ENCODE measurements at places on chromosomes 11 and 22.
A peak's percentile ranks its signal among the peaks of the same experiment; 100 is the strongest.

- no peak for DNase-seq
Measured at GRCh38 chr11:111957663-111958444, 20.7 kb downstream of the DIXDC1 start.

GRCh38 chr11:134024420-134025081, 44.3 kb upstream of the JAM3 start:
- DNase-seq = no peak

DNA sequence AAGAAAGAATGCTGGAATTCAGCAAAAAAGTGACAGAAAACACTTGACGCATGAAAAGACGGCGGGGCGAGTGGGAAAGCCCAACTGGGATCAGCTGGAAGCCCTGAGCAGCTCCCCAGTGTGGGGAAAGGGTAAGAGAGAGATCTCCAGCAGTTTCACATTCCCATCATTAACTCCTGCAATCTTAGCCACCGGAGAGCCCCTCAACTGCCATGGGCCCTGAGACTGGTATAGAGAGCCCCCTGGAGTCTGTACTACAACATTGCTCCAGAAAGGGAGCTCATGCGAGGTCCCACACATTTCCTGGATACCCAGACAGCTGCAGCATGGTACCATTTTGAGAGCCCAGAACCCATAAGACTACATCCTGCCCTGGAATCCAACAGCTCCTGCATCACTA, 31.1 kb downstream of the MRGPRX4 start:
- DNase-seq = peak; percentile 15

DNA sequence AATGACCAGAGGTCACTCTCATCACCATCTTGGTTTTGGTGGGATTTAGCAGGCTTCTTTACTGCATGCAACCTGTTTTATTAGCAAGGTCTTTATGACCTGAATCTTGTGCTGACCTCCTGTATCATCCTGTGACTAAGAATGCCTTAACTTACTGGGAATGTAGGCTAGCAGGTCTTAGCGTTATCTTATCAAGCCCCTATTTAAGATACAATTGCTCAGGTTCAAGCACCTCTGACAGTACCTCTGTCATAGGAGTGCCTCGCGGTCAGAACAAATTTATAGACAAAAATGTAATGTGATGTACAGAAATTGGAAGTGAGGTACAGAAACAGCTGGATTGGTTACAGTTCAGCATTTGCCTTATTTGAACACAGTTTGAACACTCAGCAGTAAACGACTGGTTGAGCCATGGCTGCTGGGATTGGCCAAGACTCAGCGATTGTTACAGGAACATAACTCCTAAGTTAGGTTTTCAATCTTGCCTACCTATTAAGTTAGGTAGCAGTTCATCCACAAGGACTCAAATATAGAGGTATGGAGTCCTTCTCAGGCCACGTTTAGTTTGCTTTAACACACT, 16.1 kb upstream of the TMEM123 start:
- DNase-seq = no peak

GRCh38 chr11:99718291-99718690, 697.5 kb downstream of the CNTN5 start:
- DNase-seq = no peak

DNA sequence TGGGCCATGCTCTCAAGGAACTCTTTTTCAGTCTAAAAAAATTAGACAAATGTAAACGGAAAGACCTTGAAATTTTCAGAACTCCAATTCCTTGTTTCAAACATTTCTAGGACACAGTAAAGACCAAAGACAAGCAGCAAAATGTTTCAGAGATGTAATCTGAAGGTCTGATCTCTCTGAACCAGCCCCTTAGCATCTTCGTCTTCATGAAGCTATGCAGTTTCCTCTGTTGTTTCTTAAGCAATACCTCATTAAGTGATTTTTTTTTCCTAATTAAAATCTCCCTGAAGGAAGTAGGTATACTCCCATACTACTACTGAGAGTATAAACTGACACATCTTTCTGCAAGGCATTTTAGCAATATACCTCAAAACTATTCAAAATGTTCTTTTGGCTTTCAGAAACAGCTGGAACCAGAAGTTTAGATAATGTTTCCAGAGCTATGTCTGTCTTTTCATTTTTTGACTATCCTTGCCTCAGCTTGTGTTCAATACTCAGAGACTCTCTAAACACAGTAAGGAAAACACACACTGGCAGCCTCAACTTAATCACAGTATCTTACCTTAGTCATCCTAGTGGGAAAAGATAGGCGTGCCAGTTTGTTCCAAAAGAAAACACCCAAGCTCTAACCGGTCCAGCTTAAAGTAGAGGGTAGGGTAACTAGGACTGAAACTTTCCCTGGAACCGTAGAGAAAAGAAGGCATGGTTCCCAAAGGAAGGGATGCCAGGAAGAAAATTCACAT, 25.1 kb downstream of the SBF2 start:
- no peak for DNase-seq

DNA sequence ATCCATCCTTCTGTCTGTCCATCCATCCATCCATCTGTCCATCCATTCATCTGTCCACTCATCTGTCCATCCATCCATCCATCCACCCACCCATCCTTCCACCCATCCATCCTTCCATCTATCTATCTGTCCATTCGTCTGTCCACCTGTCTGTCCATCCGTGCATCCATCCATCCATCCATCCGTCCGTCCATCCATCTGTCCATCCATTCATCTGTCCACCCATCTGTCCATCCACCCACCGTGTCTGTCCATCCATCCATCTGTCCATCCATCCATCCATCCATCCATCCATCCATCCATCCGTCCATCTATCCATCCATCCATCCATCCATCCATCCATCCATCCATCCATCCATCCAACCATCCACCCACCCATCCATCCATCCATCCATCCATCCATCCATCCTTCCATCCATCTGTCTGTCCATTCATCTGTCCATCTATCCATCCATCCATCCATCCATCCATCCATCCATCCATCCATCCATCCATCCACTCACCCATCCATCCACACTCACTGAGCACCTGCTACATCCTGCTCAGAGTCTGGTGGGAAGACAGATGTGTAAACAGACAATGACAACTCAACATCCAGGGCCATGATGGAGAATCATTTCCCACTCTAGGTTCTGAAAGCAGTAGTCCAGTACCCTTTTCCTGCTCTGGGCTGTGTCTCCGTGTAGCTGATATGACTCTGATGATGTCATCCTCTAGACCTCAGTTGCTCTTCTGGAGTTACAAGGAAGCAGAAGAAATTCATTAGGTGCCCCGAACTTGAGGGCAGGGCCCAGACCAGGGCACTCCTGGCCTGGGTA, 30.8 kb upstream of the MYEOV start:
- no peak for DNase-seq

DNA sequence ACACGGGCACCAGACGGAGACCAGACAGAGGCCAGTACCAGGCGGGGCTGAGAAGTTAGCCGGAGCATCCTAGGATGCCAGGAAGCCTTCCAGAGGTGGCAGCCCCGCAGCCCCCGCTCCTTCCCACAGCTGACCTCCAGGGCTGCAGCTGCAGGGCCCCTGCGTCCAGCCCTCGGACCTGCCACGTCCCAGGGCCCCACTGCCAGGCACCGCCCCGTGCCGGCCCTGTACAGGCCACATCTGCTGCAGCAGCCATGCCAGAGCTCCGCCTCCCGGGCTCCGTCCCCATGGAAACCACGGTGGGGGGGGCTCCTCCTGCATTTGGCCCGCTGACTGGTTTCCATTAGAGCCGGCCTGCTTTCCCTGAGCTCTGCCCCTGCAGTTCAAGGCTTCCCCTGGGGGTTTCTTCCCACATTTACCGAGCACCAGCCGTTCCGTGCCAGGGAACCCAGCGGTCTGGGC, 62.5 kb upstream of the PPARA start:
- no peak for DNase-seq

- no peak for DNase-seq
Measured at GRCh38 chr11:84236436-84236835, 950.3 kb upstream of the CCDC90B start.

DNA sequence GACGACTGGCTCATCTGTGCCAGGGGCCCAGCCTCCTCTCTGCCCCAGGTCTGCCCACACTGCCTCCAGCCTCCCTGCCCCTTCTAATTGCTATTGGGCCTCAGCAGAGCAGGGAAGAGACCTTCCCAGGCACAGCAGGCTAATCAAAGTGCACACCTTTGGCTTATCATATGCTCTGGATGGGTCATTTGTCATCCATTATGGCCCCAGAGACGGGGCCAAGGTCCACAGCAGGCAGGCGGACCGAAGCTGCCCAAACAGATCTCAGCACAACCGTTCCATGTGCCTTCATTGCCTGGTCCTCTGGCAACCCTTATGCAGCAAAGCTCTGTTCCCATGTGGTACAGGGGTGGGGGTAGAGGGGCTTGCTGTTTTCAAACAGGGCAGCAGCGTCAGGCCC, 66.6 kb downstream of the TP53I11 start:
- DNase-seq = no peak

GRCh38 chr22:39266398-39267030, 21.7 kb upstream of the PDGFB start:
- no peak for DNase-seq

GRCh38 chr11:68039526-68040086, 781 bp downstream of the TCIRG1 start:
- no peak for DNase-seq

DNA sequence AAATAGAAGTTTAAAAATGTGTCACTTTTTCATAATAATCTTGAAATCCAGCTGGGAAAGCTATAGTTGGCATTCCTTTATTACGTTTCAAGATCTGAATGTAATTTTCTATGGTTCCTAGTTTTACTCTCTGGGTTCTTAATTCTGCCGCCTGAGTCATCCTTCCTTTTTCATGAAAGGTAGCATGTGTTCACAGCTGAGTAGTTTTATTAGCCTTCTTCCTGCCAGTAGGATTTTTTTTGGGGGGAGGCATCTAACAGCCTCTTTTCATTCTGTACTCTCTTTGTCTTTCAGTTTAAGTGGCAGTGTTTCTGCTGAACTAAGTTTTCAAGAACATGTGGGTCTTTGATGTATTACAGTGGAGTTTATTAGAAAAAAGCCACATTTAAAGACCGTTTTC, 36.5 kb downstream of the OR2AG2 start:
- peak; percentile 88 for DNase-seq

DNA sequence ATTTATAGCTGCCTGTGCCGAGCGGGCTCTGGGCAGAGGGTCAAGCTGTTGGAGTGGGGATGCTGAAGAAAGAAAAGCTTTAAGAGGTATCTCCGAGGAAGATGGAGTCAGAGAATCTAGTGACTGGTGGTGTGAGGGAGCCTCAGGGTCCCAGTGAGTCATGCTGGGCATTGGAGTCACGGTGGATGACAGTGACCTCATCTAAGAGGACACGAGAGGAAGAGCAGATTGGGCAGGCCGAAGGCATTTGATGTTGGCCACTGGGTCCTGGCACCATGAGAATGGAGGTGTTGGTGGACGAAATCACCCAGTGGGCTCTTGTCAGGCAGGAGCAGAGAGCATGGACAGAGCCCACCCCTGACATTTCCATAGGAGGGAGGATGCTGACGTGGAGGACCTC, 68.4 kb downstream of the TBC1D22A start:
- DNase-seq = no peak

DNA sequence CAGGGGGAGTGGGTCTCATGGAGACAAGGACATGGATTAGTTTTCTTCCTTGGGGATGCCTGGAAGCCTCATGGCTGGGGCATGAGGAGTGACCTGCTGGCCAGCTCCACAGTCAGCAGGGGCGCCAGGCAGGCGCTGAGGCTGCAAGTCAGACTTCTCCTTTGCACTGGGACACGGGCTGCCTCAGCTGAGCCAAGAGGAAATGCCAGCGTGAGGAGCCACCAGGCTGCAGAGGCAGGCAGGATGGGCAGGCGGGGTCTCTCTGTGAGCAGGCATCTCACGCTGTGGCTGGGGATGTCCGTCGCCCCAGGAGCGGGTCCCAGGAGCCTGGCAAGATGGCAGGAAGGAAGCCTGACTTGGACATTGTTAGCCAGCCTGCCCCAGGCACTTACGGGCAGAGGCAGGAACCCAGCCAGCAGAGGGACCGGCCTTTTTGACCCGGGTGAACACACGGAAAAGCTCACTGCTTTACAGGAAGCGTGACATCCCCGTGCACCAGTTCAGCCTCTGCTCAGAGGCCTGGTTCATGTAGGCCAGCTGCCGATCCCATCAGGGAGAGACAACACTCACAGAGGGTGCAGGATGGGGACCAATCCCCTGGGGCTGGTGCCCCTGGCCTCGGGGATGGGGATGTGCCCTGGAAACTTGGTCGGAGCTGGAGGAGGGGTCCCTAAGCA, 10.2 kb downstream of the GNB1L start:
- DNase-seq = peak; percentile 82

GRCh38 chr11:123797541-123797940, 8.6 kb downstream of the OR6M1 start:
- no peak for DNase-seq

GRCh38 chr11:19605520-19606371, 106.9 kb upstream of the NAV2 start:
- no peak for DNase-seq

- no peak for DNase-seq
Measured at GRCh38 chr11:2235588-2236326, 34.6 kb downstream of the ASCL2 start.

- no peak for DNase-seq
Measured at GRCh38 chr11:57440744-57441414, 14.0 kb upstream of the SLC43A3 start.

DNA sequence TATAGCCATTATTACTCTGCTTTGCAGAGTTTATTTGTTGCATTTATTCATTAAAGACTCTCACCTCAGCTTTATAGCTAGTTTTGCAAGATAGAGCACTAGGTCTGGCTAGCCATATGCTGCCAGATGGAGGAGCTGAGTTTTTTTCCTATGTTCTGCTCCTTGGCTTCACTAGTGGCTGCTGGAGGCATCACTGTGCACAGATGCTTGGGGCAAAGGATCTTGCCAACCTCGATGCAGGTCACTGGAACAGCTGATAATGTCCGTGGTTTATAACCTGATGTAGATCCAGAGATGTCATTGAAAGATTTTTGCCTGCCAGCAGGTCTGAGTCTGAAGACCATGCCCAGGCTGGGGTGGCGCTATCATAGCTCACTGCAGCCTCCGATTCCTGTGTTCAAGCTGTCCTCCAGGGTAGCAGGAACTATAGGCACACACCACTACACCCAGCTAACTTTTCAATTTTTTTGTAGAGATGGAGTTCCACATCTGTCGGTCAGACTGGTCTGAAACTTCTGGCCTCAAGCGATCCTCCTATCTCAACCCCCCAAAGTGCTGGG, 63.2 kb downstream of the PACS1 start:
- DNase-seq = no peak

- no peak for DNase-seq
Measured at GRCh38 chr11:48050304-48050703, 69.9 kb downstream of the PTPRJ start.

- no peak for DNase-seq
Measured at GRCh38 chr11:129613071-129613470, 202.6 kb upstream of the TMEM45B start.

DNA sequence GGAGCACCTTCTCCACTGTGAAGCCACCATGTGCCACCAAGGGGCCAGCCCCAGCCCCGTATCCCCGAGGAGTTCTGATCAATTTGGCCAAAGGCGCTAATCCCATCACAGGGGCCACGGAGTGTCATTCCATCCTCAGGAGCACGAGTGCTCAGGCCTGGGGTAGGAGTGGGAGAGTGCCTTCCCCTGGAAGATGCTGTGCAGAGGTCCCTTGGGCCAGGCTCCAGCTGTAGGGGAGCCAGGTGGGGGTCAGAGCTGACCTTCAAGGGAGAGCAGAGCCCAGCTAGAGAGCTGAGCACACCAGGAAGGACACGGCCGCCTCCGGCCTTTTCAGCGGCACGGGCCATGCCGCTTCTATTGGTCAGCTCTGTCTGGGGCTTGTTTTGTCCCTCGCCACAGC, 1459.9 kb downstream of the BRD1 start:
- DNase-seq = no peak
